ENCODE measurements at places on chromosomes 1 and 21.

DNA sequence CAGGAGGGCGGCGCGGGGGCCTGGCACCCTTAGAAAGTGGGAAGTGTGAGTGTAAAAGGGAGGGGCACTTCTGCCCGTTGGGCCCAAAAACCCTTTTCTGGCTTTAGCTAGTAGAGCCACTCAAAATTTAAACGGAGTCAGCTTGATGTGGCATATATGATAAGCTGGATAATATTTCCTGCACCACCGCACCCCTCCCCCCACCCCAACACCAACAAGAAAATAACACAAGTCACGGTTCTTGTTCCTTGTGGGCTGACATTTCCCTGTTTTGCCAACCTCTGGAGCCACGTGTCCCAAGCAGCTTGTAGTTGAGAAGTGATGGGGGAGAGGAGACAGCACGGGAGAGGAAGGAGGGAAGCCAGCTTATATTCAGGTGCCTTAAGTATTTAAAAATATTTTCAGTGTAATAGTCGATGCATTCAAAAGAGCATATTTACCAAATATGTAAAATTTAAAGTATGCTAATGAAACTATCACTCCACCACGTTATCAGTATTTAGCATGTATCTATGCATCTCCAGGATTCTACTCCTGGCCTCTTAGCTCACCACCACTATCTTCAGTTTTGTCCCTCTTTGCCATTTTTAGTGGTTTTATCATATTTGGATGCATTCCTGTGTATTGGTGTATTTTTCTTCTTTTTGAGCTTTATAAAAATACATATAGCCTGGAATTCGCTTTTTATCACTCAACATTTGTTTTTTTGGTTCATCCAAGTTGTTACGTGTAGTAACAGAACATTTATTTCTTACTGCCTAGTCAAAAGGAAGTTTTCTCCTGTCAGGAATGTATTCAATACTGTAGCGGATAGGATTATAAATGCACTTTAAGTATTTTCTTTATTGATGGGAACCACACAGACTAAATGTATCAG lies 773 bp upstream of the DDX59 start:
- no peak for DNase-seq

GRCh38 chr1:183791319-183791718 lies 13.6 kb upstream of the RGL1 start:
- no peak for DNase-seq

DNA sequence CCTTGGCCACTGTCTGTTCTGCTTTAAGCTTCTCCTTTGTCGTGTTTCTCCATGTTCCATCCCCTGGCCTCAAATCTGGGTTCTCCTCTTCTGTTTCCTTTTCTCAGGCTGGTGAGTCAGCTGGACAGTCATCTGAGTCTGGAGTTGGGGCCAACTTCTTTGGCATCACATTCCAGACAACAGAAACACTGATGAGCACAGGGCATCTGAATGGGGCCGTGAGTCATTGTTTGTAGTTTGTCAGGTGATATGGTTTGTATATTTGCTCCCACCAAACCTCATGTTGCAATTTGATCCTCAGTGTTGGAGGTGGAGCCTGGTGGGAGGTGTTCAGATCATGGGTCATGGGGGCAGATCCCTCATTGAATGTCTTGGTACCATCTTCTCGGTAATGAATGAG lies 14.3 kb upstream of the OLIG2 start:
- DNase-seq = no peak

- peak; percentile 29 for DNase-seq
Measured at GRCh38 chr1:86156566-86157455, at the start of gene COL24A1. Gene COL24A1, minus strand, starts transcription at chr1:86156772. Its CDS starts 376 bp downstream, at chr1:86156396.
